ENCODE measurements at places on chromosomes 1 and 21.

DNA sequence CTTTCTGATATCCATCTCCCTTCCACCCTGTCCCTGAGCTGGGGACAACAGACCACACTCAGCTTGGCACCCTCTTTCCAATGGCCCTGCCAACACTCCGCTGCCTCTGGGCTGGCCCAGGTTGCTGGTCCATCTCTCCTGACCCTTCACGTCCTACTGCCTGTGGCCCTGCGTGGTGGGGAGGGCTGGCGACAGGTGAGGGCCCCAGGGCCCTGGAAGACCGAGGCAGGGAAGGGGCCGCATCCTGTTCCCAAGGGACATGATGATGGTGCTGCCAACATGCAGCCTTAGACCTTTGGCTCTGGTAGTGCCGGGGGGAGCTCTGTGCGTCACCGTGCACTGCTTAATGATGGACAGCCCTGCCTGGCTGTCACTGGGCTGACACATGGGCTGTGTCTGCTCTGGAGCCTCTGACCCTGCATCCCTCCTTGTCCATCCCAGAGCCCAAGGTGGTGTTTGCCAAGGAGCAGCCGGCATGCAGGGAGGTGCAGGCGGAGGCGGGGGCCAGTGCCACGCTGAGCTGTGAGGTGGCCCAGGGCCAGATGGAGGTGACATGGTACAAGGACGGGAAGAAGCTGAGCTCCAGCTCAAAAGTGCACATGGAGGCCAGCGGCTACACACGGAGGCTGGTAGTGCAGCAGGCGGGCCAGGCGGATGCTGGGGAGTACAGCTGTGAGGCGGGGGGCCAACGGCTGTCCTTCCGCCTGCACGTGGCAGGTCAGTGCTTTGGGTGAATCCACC lies 65.2 kb downstream of the OBSCN start:
- no peak for DNase-seq

GRCh38 chr1:91583326-91583755 lies 82.7 kb downstream of the CDC7 start:
- no peak for DNase-seq

DNA sequence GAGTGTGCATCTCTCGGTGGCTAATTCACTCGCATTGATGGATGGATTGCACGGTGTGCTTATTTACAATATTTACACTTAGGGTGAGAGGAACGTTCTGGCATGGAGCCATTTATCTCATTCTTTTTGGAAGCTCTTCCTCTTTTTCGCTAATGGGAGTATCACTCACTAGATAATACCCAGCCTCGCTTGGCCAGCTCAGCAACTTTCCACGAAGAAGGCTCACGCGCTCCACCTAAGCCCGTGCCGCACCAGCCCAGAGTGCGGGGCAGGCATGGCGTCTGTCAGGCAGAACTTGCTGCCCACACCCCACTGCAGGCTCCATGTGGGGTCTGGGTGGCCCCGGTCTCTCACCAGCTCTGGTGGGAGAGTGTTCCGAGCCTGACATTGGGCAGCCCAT lies 484.9 kb downstream of the NPHP4 start:
- no peak for DNase-seq

DNA sequence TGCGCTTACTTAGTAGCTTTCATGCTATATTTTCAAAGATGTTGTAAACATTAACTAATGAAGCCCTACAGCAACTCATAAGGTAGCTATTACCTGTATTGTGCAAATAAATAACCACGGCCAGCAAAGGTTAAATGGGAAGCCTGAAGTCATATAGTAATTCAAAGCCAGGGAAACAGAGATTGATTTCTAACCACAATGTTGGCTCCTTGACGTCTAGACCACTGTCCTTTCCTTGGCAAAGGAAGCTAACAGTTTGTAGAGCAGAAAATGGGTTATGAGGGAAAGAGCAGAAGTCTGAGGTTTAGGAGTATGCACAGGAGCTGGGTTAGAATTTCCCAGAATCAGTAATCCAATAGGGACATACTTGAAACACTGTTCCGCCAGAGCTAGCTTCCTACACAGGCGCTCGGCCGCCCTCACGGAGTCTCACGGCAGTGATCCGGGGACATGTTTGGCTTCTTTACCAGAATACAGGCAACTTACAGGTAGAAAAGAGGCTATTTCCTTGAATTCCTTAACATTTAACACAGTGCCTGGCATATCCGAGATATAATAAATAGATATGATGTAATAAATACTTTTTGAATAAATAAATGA lies 298.8 kb upstream of the LYPLAL1 start:
- DNase-seq = no peak

DNA sequence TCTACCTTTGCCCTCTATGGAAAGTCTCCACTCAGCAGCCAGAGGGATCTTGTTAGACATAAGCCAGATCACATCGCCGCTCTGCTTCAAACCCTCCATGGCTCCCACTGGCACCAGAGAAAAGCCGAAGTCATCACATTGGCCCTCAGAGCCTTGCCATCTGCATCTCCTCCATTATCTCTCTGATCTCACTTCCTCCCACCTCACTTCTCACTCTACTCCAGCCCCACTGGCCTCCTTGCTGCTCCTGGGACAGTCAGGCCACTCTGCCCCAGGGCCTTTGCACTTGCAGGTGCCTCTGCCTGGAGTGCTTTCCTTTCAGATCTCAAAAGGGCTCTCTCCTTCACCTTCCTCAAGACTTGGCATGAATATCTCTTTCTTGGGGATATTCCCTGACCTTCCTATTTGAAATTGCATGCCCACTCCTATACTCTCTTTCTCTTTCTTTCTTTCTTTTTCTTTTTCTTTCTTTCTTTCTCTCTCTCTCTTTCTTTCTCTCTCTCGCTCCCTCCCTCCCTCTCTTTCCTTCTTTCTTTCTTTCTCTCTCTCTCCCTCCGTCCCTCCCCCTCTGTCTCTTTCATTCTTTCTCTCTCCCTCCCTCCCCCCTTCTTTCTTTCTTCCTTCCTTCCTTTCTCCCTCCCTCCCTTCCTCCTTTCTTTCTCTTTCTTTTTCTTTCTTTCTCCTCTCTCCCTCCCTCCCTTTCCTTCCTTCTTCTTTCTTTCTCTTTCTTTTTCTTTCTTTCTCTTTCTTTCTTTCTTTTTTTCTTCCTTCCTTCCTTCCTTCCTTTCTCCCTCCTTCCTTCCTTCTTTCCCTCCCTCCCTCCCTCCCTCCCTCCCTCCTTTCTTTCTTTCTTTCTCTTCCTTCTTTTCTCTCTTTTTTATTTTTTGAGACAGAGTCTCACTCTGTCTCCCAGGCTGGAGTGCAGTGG lies 96.0 kb upstream of the CASZ1 start:
- DNase-seq = no peak

- no peak for DNase-seq
These were observed 114.6 kb upstream of the NEK7 start for GRCh38 chr1:198042168-198042567.

- no peak for DNase-seq
These were observed 115.1 kb downstream of the PLPP3 start for GRCh38 chr1:56464294-56464693.

- DNase-seq = no peak
These were observed 262.3 kb upstream of the SNX7 start for GRCh38 chr1:98399218-98399617.

- no peak for DNase-seq
These were observed 32.4 kb downstream of the ZBTB17 start for GRCh38 chr1:15943328-15943991.

DNA sequence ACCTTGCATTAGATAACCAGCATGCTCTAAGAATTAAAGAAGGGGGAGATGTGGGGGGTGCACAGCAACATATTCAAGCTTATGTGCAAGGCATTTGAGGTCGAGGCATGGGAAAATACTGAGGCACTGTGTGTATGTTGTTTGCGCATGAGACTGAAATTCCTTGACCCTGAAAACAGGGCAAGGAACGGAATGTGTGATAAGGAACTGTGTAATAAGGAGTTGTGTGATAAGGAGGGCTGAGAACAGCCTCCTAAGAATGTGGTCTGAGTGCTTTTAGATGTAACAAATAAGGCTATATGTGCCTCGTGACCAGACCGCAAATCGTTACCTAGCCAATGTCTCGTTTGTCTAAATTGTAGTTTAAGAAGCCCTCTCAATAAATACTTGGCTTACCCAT lies 26.5 kb upstream of the ITLN1 start:
- no peak for DNase-seq

- DNase-seq = no peak
These were observed 44.8 kb upstream of the CCDC27 start for GRCh38 chr1:3707298-3707938.

DNA sequence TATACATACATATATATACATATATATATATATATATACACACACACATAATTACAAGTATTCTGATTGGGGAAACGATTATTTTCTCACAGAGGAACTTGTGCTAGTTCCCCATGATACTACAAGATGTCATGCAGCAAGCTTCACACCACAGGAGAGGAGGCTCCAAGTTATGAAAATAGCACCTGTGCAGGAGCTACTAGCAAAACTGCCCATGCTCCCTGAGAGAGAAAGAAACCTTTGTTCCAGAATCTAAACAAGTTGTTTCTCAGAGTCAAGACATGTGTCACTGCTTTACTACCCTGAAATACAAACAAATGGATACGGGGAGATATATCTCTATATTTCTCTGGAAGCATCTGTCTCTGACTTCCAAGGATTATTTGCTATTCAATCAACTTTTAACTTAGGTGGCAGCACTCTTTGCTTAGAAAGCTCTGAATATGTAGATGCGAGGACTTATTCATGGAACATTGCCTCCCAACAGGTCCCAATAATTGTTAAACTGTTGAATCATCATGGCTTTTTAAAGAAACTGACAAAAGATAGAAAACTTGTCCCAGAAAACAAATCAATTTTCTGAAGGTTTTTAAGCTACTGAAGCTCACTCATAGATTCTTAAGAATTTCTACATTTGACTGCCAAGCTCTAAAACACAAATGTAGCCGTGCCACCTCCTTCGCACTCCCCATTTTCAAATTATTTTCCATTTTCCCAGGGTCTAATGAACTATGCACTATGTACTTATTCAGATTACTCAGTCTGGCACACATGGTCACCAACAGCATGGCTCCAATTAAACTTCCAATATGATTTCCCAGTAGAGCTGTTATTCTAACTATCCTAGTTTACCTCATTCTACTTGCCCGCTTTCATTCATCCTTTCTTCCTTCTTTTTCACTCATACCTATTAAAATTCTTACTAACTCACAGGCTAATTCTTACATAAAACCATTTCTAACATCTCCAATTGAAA lies 929.1 kb downstream of the LTN1 start:
- no peak for DNase-seq

DNA sequence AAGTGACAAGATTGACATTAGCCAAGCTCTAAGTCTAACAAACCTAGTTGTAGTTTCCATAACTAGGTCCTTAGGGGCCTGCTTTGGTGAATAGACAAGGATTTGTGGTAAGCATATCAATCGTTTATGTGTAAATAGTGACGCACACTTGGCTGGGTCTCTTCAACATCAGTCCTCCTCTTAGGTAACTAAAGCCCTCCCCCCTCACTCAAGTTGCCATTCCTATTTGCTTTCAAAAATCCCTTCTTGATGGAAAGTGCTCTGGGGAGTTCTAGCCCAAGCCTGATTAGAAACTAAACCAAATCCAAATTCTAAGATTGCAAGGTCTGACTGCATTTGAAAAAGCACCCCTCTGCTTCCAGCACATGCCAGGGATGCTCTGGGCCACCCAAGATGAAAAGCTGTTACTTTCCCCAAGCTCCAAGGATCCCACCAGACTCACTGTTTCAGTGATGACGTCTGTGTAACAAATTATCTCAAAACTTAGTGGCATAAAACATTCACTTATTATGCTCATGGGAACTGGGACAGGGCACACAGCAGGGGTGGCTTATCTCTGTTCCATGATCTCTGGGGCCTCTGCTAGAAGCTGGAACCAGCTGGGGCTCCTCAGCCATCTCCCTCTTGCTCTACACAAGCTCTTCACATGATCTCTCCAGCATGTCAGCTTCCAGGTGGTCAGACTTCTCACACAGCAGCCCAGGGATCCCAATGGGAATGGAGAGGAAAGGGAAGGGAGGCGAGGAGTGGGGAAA lies 74.1 kb downstream of the RRAGC start:
- DNase-seq = no peak

DNA sequence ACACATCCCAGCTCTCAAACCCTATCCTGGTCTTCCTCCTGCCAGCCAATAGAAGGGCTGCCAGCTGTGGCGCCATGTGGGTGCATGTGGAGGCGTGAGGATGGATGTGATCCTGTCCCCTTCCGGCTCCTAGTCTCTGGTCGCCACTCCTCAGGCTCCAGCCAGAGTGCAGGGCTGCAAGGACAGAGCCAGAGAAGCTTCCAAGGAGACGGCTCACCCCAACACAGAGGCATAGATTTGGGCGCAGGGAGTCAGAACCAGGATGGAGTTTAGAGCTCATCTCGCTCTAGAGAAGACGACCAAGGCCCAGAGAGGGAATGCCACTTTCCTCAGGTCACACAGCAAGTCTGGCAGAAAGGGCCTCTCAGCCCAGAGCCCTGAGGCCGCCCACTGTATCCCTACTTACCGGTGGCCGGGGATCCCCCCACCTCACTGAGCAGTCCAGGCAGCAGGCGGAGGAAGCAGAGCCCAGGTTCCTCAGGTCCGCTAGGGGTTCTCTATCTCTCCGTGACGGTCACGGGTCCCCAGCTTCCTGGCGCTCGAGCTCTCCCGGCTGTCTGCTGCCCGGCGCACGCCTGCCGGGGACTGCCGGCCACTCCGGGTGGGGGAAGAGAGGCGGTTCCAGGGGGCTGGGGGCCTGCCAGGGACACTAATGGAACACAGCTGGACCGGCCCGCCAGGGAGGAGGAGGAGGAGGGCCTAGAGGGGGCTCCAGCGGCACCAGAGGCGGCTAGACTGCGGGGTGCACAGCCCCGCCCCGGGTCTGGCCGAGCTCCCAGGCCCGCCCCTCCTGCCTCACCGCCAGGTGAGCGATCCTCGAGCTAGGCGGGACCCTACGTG lies at the start of gene COL16A1:
Gene COL16A1 (minus strand): TSS at position 587 of the 840 bp plus-strand sequence. CDS start 1,824 bp downstream, outside the sequence.
- DNase-seq = no peak

DNA sequence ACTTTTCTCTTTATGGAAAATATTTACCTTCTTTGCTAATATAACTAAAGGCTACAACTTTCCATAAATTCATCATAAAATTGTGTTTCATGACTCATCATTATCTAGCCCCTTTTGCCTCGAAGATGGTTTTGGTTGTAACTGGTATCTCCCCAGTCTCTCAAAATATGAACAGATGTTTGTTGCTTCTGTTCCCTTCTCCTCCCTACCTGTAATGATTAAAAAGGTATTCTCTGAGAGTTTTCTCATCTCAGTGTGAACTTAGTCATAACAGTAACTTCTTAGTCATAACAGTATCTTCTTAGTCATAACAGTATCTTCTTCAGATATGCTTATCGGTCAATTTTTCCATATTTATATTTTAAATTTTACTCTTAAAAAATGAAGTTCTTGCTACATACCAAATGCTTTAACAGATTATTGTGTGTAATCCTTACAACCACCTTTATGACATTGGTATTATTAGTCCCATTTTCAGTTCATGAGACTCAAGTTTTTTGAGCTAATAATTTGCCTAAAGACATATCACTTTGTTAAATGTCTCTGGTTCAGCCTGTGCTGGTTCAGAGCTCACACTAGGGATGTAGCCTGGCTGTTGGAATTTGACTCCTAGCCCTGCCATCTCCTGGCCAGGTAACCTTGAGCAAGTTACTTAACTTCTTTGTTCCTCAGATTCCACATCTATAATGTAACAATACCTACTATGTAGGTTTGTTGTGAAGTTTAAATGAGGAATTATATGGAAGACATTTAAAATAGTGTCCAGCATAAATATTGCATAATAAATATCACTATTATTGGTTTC lies 32.6 kb downstream of the ATP1B1 start:
- no peak for DNase-seq

All from stimulated activated CD4-positive, alpha-beta T cell treated with anti-CD3 and anti-CD28 coated beads, Interleukin-4, amount 100 ng/mL, for 4 hours (primary cell).